HS-5 (cell line): ENCODE measurements at places on chromosomes 5 and 9.

DNA sequence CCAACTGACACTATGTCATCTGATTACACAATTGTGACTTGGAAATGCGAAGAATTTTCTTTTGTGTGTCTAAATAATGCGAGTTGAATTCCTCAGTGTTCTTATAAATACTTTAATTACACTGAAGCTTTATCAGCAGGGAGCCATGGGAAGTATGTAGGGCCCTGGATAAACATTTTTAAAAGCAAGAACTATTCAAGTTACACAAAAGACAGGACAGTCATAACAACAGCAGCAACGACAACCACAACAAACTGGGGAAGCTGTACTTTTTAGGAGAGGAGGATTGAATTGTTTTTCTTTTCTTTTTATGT lies 250.3 kb upstream of the ZNF608 start:
- DNase-seq = no peak

- DNase-seq = no peak
Observed at GRCh38 chr5:40396317-40396716, 283.4 kb upstream of the PTGER4 start.

GRCh38 chr5:100402071-100402470 lies 133.1 kb upstream of the FAM174A start:
- no peak for DNase-seq

GRCh38 chr5:132279801-132280200 lies 14.4 kb upstream of the SLC22A4 start:
- no peak for DNase-seq

- DNase-seq = no peak
Observed at GRCh38 chr5:147626464-147626863, 116.6 kb upstream of the DPYSL3 start.

- DNase-seq = no peak
Observed at GRCh38 chr5:108636135-108636853, 111.4 kb upstream of the FER start.

GRCh38 chr9:27212621-27213020 lies 84.3 kb downstream of the EQTN start:
- no peak for DNase-seq

DNA sequence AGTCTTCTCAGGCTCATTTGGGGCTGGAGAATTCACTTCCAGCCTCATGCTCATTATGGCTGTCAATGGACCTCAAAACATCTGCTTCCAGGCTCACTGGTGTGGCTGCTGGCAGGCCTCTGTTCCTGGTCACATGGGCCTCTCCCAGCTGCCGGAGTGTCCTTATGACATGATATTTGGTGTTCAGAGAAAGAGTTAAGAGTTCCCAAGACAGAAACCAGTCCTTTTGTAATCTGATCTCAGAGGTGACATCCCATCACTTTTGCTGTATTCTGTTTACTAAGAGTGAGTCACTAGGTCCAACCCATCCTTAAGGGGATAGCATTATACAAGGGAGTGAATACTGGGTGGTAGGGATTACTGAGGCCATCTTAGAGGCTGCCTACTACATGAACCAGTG lies 104.6 kb downstream of the CACNA1B start:
- DNase-seq = peak; percentile 30
